Transverse colon (tissue), 4 donors: ENCODE measurements at places on chromosomes 11 and 22.

DNA sequence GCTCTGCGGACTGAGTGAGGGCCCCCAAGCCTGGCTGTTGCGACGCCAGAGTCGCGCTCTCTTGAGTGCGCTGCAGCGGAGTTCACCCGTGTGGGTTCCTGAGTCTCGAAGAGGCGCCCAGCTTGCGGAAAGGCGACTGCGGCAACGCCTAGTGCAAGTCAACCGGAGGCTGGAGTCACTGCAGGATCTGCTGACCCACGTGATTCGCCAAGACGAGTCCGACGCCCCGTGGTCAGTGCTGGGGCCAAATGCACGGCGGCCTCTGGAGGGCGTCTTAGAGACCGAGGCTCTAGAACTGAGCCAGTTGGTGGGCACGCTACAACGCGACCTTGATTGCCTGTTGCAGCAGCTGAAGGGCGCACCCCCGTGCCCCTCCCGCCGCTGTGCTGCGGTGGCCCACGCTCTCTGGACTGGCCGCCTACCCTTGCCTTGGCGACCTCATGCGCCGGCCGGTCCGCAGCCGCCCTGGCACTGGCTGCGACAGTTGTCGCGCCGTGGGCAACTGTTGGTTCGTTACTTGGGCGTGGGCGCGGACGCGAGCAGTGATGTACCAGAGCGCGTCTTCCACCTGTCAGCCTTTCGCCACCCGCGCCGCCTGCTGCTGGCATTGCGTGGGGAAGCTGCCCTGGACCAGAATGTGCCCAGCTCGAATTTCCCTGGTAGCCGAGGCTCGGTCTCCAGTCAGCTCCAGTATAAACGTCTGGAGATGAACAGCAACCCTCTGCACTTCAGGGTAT is 32.6 kb downstream of the RRP8 start:
- no peak for DNase-seq

DNA sequence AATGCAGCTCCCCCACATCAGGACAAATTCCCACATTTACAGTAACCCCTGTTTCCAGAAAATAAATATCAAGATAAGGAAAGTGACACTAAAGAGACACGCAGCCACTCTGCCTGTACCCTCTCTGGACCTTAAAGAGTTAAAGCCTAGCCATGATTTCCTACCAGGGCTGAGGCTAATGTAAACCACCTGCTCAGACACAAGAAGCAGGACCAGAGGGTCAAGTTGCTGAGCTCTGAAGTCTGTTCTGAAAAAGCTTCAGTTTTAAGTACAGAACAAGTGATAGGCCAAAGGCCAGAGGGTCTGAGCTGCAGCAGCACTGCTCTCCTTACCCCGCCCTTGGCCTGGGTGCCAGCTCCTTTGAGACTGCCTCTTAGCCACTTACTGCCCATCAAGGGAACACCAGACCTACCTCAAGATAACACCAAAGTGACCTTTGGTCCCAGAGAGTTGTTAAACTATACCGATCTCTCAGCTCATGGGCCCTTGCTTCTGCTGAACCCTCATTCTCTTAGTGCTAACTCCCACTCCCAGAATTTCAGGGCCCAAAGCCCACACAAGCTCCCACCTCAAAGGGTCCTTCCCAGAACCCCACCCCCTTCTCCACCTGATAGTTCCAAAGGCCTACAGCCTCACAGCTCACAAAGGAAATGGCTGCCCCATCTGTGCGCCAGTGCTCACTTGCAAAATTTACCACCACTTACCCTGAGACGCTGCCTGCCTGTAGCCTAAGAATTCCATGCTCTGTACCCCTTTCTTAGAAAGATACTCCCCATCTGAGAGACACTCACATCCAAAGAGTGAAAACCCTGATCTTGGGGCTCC is 40.5 kb downstream of the IL18BP start:
- peak; percentile 83 for DNase-seq

DNA sequence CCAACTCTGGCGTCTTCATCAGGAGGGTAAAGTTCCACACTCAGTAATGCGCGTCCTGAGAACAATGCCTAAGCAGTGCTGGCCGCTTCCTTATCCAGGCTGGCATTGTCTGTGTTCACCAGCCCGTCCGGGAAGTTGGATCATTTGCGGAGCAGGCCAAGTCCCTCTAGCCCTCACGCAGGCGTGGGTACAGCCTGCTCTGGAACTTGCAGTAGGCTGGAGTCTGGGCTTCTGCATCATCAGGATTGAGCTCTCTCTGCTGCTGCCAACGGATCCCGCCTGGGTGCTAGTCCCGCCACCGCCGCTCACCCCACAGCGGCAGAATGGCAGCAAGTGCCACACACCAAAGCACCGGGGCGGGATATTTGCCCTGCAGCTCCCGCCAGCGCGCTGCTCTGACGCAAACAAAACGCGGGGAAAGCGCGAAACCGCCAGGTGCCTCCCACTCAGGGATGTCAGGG is 29.0 kb downstream of the GLYATL1 start:
- no peak for DNase-seq

- no peak for DNase-seq
These were observed 3.4 kb downstream of the OR10A6 start for GRCh38 chr11:7927635-7928034.

DNA sequence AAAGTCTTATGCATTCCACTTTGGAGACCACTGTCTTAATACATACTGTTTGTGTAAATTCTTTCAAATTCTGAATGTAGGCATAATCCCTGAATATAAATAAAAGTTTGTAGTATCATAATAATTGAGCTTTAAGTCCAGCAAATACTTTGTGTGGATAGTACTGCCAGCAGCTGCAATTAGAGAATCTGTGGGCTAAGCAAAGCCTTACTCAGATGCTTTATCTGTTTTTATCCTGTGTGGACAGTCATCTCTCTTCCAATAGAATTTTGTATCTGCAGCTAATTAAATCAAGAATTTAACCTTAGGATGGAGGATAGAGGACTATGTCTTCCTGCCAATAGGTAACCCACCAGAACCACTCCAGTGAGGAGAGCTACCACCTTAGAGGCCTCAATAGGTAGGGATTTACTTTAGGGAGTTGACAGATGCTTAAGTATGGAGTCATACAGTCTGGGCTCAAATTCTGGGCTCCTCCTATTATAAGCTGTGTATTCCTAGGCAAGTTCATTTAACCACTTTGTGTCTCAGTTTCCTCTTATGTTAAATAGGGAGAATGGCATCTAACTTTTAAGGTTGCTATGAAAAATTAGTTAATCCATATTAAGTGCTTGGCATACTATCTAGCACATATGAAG is 71.1 kb downstream of the STIM1 start:
- DNase-seq, result no peak

DNA sequence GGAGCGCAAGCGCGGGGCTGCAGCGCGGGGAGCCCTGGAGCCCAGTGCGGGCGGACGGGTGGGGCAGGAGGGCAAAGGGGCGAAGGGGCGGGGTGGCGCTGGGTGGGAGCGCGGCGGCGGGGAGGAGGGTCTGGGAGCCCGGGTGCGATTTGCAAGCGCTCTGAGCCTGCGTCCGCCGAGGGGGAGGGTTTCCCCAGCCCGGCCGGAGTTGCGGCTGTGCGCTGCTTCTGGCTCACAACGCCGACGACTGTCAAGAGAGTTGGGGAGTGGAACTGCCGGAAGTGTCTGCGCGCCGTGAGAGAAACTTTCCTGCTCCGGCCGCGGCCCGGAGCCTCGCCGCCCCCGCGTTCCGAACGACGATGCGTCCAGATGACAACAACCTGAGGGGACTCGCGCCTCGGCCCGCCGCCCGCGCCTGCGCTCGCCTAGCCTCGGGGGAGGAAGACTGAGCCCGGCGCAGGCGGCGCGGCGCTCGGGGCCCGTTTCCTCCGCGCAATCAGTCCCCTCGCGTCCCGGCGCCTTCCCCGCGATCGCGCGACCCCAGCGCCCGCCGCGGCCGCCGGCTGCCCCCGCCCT is at the start of gene ARHGAP42:
ARHGAP42 (plus strand) TSS at position 235 of the 576 bp plus-strand sequence. CDS start 391 bp downstream, outside the sequence.
- peak; percentile 77 for DNase-seq
